ENCODE measurements at places on chromosomes 13 and 19. TPM values are rescaled to one million over a fixed set of nuclear protein-coding genes. Genes with fewer than 3 reads are reported as not detected.

TSC22D1 gene
- 195 TPM for total RNA-seq

KLK8 gene
- not detected for total RNA-seq

OBI1 gene
- total RNA-seq: 9.7 TPM

GRCh38 chr13:33285420-33286124, at the start of gene STARD13:
TSS of gene STARD13 (minus strand) at chr13:33285755. CDS start at chr13:33285638, 117 bp downstream.
- peak; percentile 94 for DNase-seq

GRCh38 chr19:35253316-35254286, 4.8 kb downstream of the LSR start:
- DNase-seq: no peak

- DNase-seq: no peak
These were observed 94.7 kb upstream of the PRR20A start for GRCh38 chr13:57045826-57046546.

OR7E24 gene
- not detected for total RNA-seq

ONECUT3 gene
- not detected for total RNA-seq

DNA sequence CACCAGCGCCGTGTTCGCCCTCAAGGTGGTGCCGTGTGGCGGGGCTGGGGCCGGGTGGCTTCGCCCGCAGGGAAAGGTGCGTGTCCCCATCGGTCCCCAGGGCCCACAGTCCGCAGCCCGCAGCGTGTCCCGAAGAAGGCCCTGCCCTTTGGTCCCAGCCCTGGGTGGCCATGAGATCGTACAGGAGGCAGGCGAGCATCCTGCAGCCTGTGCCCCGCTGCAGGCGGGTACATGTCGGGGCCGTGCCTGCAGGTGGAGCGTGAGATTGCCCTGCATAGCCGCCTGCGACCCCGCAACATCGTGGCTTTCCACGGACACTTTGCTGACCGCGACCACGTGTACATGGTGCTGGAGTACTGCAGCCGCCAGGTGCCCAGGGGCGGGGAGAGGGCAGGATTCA, 1.5 kb downstream of the PLK5 start:
- no peak for DNase-seq

GRCh38 chr13:98293103-98293502, 116.0 kb upstream of the RNF113B start:
- DNase-seq: no peak

SIAH3 gene
- 0.05 TPM for total RNA-seq

DNA sequence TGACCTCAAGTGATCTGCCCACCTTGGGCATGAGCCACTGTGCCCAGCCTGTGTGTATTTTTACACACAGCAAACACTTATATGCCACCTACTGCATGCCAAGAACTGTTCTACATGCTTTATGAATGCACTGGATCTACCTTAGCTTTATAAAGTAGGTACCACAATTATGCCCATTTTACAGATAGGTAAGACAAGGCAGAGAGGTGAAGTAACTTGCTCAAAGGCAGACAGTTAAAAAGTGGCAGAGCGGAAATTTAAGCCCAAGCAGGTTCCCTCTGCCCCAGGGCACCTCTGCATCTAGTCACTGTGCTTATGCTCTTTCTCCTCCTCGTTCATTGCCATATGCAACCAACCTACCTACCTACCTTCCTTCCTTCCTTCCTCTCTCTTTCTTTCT, 10.5 kb downstream of the ADAMTS10 start:
- DNase-seq: no peak

DAND5 gene
- total RNA-seq: 9.9 TPM

NOVA2 gene
- 5.3 TPM for total RNA-seq

DNA sequence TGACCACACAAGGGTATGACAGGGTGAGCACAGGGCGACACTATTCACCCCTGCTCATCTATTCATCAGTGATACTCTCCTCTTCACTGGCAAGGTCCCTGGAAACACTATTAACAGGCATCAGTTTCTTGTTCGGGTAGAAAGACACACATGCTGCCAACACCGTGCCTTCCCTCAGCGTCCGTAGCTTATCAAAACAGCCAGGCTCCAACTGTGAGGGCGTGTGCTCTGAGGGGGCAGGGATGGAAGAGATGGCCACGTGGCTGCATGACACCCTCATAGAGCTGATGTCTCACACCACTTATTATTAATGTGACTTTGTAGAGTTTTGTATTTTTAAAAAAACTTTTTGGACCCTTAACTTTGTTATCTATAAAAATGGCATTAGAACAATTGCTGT, 160.3 kb downstream of the ITGBL1 start:
- no peak for DNase-seq

DNA sequence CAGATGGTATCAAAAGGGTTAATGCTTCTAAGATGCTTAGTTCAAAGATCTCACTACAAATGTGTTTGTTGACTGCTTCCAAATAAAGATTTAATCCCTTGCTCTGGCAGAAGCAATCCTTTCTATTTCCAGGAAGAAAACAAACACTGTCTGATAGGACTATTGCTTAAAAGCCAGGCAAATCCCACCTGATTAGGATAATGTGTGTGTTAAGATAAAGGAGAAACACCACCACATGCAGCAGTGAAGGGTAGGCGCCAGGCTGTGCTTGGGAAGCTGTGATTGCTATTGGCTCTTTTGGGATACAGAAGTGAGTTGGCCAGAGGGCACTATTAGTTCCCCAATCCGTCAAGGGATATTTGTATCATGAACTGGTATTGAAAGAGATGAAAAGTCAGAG, 62.8 kb upstream of the LRCH1 start:
- no peak for DNase-seq

ZNF211 gene
- 10.1 TPM for total RNA-seq

DNA sequence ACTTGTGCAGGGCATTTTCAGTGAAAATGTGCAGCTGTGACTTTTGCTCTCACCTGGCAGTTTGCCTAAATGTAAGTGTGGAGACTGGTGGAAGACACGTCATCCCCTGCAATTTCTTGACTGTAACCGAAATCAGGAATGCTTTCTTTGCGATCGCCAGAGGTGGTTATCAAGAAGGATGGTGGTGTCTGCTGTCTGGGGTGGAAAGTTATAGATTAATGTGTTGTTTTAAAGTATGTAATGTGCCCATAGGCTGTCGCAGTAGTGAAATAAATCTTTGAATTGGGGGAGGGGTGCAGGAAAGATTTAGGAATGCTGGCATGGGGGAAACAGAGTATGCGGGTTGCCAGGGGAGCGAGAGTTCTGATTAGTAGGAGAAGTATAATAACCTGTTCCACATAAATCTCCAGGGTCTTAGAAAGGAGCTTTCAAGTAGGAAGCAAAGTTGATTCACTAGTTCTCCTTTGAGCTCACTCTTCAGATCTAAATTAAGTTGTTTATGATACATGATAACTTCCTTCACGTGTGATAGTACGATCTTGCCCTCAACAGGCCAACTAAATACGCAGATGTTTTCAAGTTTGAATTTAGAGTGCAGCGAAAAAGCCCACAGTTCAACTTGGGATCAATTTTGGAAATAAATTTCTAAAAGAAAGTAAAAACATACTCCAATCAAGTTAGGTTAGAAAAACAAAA, 1520.0 kb upstream of the SLC10A2 start:
- no peak for DNase-seq

- DNase-seq: no peak
These were observed 894.2 kb upstream of the ATXN8OS start for GRCh38 chr13:69213396-69213795.

TMEM143 gene
- 106 TPM for total RNA-seq

PRDX2 gene
- 692 TPM for total RNA-seq

SIGLEC10 gene
- 1.1 TPM for total RNA-seq

- no peak for DNase-seq
These were observed 14.0 kb upstream of the GJB2 start for GRCh38 chr13:20206698-20207235.

CRX gene
- not detected for total RNA-seq

DNA sequence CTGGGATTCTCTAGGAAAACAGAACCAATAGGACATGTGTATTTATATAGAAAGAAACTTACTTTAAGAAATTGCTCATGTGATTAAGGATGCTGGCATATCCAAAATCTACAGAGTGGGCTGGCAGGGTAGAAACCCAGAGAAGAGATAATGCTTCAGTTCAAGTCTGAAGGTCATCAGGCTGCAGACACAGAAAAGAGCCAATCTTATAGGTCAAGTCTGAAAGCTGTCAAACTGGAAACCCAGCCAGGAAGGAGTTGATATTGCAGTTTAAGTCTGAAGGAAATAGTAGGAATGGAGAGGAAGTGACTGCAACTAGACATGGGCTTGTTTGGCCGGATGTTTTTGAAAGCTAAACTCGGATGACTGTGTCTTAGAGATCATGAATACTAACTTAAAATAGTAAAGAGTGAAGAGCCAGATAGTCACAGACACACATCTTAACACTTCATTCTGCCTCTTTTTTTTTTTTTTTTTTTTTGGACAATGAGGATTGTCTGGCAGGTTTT, 125.3 kb upstream of the GPC6 start:
- DNase-seq: no peak

- DNase-seq: no peak
These were observed 32.3 kb upstream of the NDUFS7 start for GRCh38 chr19:1351381-1351851.

- DNase-seq: no peak
These were observed 22.9 kb downstream of the RAB20 start for GRCh38 chr13:110538632-110539031.

GRCh38 chr19:35959040-35959967, 23.1 kb downstream of the LRFN3 start:
- peak; percentile 87 for DNase-seq

DNA sequence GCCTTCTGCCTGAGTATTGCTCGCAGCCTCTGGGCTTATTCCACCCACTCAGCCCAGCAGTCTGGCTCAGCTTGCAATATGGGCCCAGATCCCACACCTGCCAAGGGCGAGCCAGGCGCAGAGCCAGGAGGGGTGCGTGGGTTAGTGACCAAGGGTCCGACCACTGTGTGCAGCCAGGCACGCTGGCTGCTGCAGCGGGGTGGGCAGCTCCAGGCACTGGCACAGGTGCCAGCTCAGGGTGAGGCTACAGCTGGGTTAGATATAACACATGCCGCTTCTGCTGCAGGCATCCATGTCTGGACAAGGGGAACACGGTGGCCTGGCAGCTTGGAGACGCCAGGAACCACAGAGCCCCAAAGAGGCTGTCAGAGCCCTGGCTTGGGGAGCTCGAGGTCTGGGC, 12.6 kb upstream of the URAD start:
- DNase-seq: no peak

LRG1 gene
- total RNA-seq: 0.73 TPM

GRCh38 chr13:44778761-44779484, 202.8 kb upstream of the TSC22D1 start:
- DNase-seq: no peak

DNA sequence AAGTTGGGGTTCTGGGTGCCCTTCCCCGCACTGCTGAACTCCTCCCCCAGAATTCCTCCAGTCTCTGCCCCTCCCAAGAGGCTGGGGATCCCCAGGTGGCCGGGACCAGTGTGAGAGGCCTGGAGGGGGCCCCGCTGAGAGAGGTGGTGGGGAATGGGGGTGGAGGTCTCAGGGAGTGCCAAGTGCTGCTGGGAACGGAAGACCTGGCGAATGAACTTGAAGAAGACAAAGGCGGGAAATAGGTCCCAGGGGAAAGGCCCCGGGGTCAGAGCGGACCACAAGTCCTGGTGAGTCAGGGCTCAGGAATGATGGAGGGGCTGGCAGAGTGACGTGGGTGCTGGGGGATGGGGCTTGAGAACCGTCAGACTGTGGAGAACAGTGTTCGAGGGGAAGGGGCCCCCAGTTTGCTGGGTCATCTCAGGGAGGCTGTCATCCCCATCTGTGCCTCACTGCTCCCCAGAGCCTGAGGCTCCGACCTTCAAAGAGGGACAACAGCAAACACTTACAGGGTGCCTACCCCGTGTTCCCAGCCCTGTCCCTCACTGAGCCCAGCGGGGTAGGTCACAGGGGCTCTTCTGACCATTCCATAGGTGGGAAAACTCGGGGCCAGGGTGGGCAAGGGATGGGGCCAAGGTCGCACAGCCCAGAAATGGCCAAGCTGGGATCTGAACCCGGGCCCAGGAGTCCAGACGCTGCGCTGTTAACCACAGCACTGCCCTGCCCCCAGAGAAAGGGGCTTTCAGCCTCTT, 16.0 kb upstream of the SEMA6B start:
- peak; percentile 78 for DNase-seq

- peak; percentile 84 for DNase-seq
These were observed 6.1 kb upstream of the KANK2 start for GRCh38 chr19:11203194-11204075.

- no peak for DNase-seq
These were observed 11.6 kb downstream of the ZNF578 start for GRCh38 chr19:52464798-52465470.

KIR3DL1 gene
- not detected for total RNA-seq

DNA sequence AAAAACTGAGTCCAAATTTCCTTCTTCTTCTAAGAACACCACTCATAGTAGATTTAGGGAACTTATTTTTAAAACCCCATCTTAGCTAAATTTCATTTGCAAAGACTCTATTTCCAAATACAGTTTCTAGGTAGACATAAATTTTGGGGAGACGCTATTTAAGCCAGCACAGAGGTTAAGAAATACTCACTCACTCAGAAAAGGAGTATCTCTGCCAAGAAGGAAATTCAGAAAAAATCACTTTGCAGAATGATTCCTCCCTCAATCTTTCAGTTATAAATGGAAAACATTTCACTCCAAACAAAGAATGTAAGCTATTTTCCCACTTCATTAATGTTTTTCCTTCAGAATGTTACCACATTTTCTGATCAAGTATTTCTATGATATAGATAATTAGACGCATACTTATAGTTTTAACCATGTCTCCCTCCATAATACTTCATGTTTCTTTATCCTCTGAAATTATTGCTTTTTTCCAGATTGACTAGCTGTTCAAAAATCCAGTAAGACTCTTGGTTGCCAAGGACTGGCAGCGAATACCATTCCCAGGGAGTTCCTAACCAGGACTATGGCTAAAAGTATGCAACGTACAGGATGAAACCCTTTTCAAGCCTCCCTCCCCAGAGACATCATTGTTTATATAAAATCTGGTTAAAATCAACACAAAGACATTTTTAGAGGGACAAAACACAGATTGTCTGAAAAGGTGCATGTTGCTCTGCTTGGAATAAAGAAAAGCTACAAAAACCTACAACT, 52.5 kb upstream of the RXFP2 start:
- DNase-seq: no peak

NCR1 gene
- total RNA-seq: not detected

IL11 gene
- not detected for total RNA-seq

- no peak for DNase-seq
These were observed 5.3 kb downstream of the ZNF296 start for GRCh38 chr19:45070861-45071544.

DNA sequence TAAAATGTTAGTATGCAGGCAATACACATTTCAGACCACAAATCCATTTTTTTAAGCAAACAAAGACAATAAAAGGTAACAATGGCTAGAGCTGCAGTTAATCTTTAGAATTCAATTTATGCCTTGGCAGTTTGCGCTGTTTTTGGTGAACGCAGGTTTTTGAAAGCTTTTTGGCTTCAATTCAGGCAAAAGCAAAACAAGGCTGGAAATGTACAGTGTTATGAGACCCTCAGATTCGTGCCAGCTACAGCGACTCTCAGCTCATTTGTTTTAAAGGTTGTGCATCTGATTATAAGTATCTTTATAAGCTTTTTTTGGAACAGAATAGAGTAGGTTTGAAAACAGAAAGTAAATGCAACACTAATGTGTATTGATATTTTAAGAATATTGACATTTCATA, 63.6 kb upstream of the SOX1 start:
- no peak for DNase-seq

Data from Right ventricle myocardium inferior (tissue), 1 donor.